ENCODE measurements at places on chromosomes 3 and 15. TPM values are rescaled to one million over a fixed set of nuclear protein-coding genes. Genes with fewer than 3 reads are reported as not detected.

The TYRO3 gene
- 32.4 TPM for total RNA-seq

The STT3B gene
- total RNA-seq = 153 TPM

The SERINC4 gene
- total RNA-seq = 0.13 TPM

The TRH gene
- not detected for total RNA-seq

The CADPS gene
- 0.18 TPM for total RNA-seq

The CHST13 gene
- not detected for total RNA-seq

The ROBO2 gene
- under 0.01 TPM for total RNA-seq

The CRYGS gene
- total RNA-seq = 0.13 TPM

The LRTM1 gene
- not detected for total RNA-seq

The SCAANT1 gene
- not detected for total RNA-seq

The CACNA2D2 gene
- 0.56 TPM for total RNA-seq

Measured in HT1080 (cell line).